ENCODE measurements at places on chromosomes 4 and X.

GRCh38 chrX:17814059-17814458 lies 47.0 kb downstream of the RAI2 start:
- DNase-seq, result no peak

GRCh38 chrX:46234775-46235174 lies 310.4 kb downstream of the ZNF674 start:
- no peak for DNase-seq

GRCh38 chr4:1048773-1049590 lies 37.6 kb downstream of the FGFRL1 start:
- DNase-seq, result no peak

GRCh38 chrX:103919270-103919637 lies 43.2 kb upstream of the TMSB15B start:
- no peak for DNase-seq

DNA sequence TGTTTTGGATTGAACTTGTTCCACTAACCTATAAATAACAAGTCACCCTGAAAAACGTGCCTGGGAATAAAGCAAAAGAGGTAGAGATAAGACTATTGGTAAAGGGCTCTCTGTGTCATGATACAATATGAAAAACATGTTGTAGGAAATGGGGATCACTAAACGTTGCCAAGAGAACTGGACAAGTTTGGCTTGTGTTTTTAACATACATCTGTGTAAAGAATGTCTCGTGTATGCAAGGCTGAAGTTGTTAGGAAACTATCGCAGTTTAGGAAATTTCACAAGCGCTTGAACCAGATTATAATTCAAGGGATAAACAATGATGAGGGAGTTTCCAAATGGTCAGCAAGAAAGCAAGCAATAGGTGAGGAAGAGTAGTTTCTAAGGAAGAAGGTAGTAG lies 655.8 kb downstream of the PCDH7 start:
- no peak for DNase-seq

DNA sequence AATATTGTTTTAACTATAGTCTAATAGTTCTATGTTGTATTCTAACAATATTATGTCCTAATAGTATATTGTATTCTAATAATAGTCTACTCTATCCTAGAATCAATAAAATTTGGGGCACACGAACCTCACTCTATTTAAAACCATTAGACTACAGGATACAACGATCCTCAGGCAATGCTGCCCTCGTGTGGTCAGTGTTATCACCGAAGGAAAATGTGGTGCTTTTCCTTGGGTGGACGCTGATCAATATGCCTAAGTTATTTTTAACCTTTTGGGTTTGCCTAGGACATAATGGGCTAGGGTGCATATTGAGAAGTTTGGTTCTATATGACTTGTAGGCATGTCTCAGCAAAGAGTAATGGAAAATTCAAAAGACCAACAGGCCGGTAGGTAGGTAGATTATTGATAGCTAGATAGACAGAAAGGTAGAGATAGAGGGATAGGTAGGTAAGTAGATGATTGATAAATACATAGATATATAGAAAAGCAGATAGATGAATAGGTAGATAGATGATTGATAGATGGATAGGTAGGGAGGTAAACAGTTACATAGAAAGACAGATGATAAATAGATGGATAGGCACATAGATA lies 75.1 kb downstream of the PRKX start:
- DNase-seq, result no peak

- no peak for DNase-seq
These were observed 138.4 kb downstream of the LDB2 start for GRCh38 chr4:16759931-16760582.

- DNase-seq, result no peak
These were observed 964.9 kb upstream of the GRIA3 start for GRCh38 chrX:122219226-122219625.

- DNase-seq, result no peak
These were observed 13.6 kb downstream of the TLR6 start for GRCh38 chr4:38842994-38843393.

DNA sequence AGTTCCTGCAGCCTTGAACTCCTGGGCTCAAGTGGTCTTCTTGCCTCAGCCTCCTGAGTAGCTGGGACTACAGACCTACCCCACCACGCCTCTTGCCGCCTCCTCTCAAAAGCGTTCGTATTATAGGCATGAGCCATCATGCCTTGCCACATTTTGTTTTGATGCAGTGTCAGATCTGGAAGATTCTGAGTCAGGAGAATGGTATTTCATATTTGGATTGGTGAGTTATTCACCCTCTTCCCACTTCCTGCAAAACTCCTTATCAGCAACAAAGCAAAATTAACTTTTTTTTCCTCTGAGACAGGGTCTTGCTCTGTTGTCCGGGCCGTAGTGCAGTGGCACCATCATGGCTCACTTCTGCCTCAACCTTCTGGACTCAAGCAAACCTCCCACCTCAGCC lies 29.6 kb downstream of the REST start:
- no peak for DNase-seq

GRCh38 chr4:147596981-147597380 lies 20.2 kb upstream of the TMEM184C start:
- DNase-seq, result no peak

DNA sequence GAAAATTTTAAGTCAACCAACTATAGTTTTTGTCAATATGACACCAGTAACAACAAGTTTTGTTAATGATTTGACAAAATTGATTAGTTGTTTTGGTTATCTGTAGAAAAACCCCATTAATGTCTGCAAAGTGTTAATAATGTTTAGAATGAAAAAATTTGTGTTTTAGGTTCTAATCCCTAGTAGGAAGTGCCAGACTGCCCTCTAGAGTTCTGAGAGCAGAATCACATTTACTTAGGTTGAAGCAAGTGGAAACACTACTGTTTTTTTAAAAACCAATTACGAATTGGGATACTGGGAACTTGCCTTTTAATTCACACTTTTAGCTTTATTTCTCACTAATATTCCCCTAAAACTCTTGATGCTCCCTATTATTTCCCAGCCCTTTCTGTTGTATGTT lies 101.1 kb upstream of the CYLC1 start:
- DNase-seq, result no peak

GRCh38 chr4:180598281-180598680 lies 1644.9 kb upstream of the TENM3 start:
- DNase-seq, result no peak

DNA sequence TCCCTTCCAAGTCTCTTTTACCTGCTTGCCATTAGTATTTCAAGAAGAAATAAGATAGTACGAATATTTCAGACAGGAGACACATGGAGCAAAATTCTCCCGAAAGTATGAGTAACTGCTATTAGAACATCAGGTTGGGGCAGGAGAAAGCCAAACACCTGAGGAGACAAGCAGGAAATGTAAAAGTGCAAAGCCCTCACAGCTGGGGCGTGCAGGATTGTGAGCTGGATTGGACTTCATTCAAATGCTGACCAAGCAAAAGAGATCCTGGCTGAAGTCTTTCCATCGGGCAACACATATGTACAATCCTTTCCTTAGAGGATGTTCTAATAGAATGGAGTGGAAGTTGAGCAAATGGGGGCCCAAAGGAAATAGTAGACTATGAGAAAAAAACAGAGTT lies 76.8 kb downstream of the DTHD1 start:
- no peak for DNase-seq
